Mesothelial cell of epicardium (in vitro differentiated cells): ENCODE measurements at places on chromosomes 3 and 15.

DNA sequence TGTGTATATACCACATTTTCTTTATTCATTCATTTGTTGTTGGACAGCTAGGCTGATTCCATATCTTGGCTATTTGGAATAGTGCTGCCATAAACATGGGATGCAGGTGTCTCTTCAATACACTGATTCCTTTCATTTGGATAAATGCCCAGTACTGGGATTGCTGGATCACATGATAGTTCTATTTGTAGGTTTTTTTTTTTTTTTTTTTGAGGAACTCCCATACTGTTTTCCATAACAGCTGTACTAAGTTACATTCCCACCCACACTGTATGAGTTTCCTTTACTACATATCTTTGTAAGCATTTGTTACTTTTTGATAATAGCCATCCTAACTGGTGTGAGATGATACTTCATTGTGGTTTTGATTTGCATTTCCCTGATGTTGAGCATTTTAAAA, 437.7 kb downstream of the DIPK2A start:
- no peak for DNase-seq

- DNase-seq = no peak
These were observed 3.6 kb upstream of the OR4F6 start for GRCh38 chr15:101799665-101800064.

DNA sequence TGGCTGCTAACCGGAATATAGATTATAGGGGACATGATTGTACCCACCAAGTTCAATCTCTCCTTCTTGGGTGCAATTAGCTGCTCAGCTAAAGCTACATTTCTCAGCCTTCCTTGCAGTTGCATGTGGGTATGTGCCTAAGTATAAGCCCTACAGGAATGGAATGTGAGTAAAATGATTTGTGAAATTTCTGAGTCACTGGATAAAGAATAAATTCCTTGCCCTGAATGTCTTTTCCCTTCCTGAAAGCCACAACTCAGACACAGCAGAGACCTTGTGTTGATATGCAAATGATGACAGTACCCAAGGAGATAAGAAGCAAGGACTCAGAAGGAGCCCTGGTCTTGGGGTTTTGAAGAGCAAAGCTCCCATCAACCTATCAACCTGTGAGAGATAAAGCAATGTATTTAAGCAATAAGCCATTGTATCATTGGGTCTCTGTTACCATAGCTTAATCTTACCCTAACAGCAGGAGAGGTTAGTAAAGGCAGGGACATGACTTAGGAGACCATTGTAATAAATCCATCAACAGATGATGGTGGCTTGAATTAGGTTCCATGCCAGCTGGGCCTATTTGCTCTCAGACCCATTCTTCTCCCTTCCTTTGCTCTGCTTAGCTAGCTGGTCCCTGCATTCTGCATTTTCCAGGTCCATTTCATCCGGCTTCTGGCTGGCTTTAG, 25.6 kb upstream of the ZNF280D start:
- no peak for DNase-seq

- DNase-seq = no peak
These were observed 82.2 kb downstream of the C3orf70 start for GRCh38 chr3:185070491-185071286.

DNA sequence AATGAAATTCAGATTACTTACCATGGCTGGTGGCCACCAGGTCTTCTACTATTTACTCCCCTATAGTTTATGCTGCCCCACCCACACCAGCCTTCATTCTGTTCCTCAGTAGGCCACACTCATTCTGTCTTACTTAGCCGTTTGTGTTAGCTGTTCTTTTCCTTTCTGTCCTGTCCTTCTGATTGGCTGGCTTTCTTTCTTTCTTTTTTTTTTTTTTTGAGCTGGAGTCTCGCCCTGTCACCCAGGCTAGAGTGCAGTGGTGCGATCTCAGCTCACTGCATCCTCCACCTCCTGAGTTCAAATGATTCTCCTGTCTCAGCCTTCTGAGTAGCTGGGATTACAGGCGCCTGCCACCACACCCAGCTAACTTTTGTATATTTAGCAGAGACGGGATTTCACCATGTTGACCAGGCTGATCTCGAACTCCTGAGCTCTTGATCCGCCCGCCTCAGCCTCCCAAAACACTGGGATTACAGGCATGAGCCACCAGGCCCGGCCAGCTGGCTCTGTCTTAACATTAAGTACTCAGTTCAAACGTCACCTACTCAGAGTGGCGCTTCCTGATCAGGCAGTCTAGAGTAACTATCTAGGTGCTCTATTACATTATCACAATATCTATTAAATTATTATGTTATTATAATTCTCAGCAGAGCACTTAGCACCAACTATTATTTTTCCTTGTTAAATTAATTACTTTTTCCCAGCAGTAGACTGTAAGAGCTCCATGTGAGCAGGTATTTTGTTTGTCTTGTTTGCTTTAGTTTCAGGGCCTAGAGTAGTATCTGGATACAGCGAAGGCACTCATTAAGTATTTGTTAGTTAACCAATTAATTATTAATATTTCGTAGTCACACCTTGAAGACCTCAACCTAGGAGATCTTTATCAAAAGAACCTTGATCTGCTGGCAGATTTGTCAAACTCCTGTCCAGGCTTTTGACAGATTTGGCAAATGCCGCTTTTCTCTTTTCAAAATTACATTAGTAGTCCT, 6.4 kb downstream of the CMSS1 start:
- DNase-seq = no peak

DNA sequence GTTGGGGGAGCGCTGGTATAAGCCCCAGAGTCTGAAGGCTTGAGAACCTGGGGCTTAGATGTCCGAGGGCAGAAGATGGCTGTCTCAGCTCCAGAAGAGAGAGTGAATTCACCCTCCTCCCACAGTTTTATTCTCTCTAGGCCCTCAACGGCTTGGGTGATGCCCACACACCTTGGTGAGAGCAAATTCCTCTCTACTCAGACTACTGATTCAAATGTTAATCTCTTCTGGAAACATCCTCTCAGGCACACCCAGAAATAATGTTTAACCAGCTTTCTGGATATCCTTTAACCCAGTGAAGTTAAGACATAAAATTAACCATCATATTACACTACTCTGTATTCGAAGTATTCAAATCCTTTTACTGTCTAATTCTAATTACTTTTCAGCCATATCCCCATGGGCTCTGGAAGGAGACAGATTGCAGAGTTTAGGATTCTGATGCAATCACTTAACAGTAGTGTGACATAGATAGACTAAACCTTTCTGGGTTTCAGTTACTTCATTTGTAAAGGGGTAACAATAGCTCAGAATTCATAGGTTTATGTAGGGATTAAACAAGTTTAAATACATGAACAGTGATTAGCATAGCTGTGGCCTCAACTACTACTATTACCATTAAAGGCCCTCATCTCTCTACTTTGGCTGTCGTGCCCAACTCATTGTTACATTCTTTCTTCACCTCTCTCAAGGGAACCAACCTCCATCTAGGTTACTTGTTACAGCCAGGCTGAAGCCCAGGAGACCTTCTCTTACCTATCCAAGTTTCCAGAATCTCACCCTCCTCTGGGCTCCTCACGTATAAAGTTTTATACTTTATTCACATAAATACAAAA, 25.7 kb upstream of the ANO10 start:
- DNase-seq = no peak

- no peak for DNase-seq
These were observed 1.9 kb upstream of the LOXL1 start for GRCh38 chr15:73924171-73924921.

GRCh38 chr15:66834881-66835878, 133.1 kb downstream of the SMAD6 start:
- DNase-seq = no peak

DNA sequence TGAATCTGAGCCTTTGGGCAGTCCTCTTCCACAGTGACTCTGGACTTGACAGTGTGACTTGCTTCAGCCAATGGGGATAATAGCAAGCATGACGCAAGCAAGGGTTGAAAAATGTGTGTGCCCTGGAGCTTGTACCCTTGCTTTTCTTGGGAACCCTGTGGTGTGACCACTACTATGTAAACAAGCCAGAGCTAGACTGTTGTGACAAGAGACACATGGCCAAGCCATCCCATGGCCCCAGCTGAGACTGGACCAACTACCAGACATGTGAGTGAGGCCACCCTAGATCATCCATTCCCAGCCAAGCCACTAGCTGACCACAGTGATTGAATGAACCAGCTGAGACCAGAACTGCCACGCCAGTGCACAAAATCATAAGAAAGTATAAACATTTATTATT, 11.8 kb downstream of the MYO1E start:
- no peak for DNase-seq

GRCh38 chr15:45333550-45333949, 44.8 kb downstream of the GATM start:
- DNase-seq = peak; percentile 46

DNA sequence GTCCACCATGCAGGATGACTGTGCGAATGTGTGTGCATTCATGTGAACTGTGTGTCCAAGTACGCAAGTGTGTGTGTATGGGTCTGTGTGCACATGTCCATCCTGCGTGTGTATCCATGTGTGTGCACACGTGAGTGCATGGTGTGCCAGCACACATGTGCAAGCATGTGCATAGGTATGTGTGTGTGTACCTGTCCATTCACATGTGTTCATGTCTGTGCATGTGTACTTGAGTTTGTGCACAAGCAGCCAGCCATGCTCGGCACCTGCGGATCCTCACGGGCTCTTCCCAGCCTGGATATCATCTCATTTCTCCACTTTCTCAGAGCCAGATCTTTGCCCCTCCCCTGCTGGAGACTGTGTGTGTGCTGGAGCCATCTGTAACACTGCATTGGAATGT, 18.7 kb upstream of the PLXNA1 start:
- DNase-seq = no peak

- no peak for DNase-seq
These were observed 25.3 kb downstream of the PLA2G4D start for GRCh38 chr15:42069025-42069424.

GRCh38 chr3:98513091-98513511, 9.6 kb downstream of the CLDND1 start:
- no peak for DNase-seq

GRCh38 chr3:111605018-111605417, 9.9 kb upstream of the ZBED2 start:
- no peak for DNase-seq

GRCh38 chr15:58597943-58598828, 151.3 kb downstream of the ADAM10 start:
- no peak for DNase-seq

GRCh38 chr3:130539005-130539404, 22.0 kb downstream of the COL6A6 start:
- no peak for DNase-seq

DNA sequence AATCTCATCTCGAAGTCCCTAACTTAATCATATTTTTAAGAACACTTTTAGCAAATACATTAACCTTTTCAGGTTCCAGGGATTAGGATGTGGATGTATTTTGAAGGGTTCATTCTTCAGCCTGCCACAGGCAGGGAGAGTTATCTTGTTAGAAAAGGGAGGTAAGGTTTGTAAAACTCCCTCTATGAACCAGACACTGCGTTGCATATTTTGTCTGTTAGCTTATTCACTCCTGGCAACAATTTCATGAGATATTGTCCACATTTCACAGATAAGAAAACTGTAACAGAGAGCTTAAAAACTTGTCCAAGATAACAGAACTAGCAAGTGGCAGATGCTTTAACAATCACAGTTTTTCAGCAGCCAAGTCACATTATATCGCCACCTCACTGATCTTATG, 155.4 kb downstream of the DIPK2A start:
- DNase-seq = no peak

DNA sequence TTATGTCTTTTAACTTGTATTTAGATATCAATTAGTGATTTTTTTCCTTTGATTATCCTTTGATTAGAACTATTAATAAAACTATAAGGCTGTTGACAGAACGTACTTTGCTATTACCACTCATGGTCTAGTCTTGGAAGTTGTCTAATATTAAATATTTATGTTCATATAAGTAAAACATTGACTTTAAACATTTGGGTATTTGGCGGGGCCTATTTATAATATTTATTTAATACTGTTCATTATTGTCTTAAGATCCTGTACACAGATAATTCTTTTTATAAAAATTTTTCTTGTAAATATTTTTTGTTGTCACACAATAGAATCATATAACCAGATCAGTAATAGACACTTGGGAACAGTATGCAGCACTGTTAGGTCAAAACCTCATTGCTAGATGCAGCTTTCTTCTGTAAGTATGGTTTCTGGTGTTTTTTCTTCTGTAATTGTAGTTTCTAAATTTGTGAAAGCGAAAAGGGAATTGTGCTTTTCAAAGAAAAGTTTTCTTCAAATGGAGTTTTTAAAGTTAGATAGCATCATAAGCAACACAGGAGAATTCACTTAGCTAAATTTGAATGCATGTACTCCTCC, 93.4 kb downstream of the FNDC3B start:
- DNase-seq = no peak

- no peak for DNase-seq
These were observed 163.3 kb upstream of the THBS1 start for GRCh38 chr15:39417366-39418134.

DNA sequence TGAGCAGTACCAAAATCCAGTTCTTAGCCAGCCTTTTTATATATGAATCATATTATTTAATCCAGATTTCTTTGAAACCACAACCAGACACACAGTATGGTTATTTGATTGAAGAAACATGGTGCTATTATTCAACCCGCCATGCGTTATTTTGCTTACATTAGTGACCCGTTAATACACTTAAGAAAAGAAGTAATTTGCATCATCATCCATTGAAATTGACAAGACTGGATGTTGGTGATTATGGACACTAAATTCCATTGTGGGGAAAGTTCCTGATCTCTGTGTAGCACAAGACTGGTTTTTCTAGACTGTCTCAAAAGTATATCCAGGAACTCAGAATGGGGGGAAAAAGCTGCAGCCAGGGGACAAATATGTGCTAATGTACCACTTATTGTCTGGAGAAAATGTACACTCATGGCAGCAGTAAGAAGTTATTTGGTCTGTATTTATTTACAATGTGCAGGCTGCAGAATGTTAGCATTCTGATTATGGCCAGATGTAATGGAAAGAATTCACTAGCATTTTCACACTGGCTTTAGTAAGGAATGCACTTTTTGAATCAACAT, 80.3 kb downstream of the FILIP1L start:
- no peak for DNase-seq

- DNase-seq = no peak
These were observed 20.8 kb downstream of the FAM174B start for GRCh38 chr15:92634671-92635201.

DNA sequence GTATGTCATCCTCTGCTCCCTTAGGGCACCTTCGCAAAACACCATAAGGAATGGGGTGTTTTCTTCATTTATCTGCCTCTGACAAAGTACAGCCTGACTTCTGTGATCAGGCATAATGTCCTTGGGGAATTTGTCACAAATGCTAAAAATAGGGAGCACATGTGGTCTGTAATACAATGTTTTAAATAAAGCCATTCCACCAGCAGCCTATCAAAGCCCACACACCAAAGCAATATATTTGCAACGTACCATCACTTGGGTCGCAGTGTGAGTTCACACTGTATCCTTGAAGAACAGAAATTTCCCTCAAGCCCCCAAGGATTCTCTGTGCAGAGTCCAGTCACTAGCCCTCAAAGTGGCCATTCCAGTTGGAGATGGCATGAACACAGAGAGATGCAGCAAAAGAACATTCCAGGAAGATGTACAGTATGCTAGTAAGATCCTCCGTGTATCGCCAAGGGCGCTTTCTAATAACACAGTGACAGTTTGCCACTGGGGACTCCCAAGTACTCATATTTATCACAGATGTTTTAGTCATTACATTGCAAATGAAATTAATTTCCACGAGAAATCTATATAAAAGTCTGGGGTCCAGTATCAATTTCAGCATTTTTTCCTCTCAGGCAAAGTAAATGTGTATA, 246.7 kb downstream of the MCTP2 start:
- no peak for DNase-seq

GRCh38 chr3:14959359-14959943, 12.1 kb downstream of the NR2C2 start:
- DNase-seq = no peak

GRCh38 chr3:16365491-16366128, 100.6 kb downstream of the OXNAD1 start:
- no peak for DNase-seq

- no peak for DNase-seq
These were observed 385.7 kb upstream of the RGMA start for GRCh38 chr15:93474728-93475127.
